ENCODE measurements at places on chromosomes 3 and 15.

DNA sequence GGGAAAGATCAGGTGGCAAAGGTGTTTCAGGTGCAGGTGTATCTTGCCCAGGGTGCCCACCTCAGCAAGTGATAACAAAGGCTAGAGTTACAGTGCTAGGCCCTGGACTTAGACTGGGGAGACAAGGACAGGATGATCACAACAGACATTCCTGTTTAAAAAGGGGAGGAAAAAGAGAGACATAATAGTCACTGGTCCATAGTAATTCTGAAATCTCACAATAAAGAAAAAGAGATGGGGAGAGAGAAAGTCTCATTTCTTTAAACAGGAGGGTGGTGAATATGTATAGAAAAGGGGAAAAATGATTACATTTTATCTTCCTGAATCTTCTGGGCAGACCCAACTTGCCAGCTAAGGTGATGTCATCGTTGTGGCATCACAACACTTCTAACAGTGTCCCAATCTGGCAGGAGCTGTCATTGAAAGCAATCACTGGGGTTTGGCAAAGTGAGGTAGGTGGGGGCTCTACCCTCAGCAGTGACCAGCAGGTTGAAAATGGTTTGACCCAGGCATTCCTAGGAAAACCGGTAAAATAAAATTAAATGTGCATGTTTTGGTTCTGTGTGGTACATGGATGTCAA, 99.5 kb downstream of the ZNF621 start:
- no peak for DNase-seq

GRCh38 chr3:141921316-141921715, 44.9 kb downstream of the ATP1B3 start:
- DNase-seq = no peak

- peak; percentile 88 for DNase-seq
Measured at GRCh38 chr3:15205934-15206661, at the start of gene CAPN7. Gene CAPN7 (plus strand): TSS chr3:15206246. CDS start chr3:15206496, 250 bp downstream.

DNA sequence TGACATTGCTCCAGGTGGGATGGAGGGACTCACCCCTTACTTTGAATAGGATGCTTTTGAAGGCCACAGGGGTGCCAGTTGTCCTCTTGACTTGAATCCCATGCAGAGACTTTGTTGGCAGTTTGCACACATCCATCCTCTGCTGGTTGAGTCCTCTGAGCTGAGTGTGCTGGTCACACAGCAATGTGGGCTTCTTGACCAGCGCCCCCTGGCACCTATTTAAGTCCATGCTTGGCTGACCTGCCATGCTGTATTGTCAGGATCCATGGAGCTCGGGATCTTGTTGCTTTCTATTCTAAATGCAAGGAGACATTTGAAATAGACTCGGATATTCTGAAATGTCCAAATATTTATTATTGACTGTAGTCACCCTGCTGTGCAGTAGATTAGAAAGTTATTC, 19.8 kb downstream of the RAB7A start:
- DNase-seq = no peak

- DNase-seq = no peak
Measured at GRCh38 chr3:63582943-63583500, 69.5 kb upstream of the SNTN start.

DNA sequence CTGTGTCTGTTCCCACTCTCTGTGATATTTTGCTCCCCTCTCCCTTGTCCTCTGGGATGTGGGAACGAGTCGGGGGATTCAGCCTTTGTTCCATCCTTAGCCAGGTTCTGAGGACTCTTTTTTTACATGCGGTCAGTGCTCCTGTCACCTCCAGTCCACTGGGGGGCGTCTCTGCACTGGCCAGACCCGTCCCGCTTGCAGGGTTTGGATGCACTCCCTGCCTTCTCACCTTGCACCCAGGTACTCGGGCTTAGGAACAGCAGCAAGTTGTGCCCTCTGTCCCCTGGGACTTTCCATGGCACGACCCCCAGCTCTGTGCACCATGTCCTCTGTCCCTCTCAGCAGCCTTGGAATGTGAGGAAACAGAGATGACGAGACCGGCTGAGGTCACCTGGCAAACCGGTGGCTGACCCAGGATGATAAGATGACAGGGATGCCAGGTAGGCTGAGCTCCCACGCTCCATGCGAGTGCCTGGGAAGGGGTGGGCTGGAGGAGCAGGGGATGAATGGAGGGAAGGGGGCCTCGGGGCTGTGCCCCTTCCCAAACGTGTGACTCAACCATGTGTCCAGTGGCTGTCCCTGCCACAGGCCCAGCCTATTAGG, 27.3 kb upstream of the FGD5 start:
- peak; percentile 16 for DNase-seq
